ENCODE measurements at places on chromosomes 1 and 21. TPM values are rescaled to one million over a fixed set of nuclear protein-coding genes. Genes with fewer than 3 reads are reported as not detected.

The LIN9 gene
- polyA plus RNA-seq = 0.73 TPM

The CCDC17 gene
- polyA plus RNA-seq = 1.0 TPM

- no peak for DNase-seq
- no peaks in the 10 kb centered on the region for H3K27me3 ChIP-seq
- H3K4me3 ChIP-seq = no peak overlapping the region
- no peaks in the 10 kb centered on the region for H3K36me3 ChIP-seq
- H3K4me1 ChIP-seq = peaks cover 3% of the 10 kb centered on the region
These were observed 20.6 kb downstream of the KPNA6 start for GRCh38 chr1:32128479-32128878.

- no peaks in the 10 kb centered on the region for H3K27me3 ChIP-seq
- H3K27ac ChIP-seq = no peak overlapping the region
- no peaks in the 10 kb centered on the region for H3K36me3 ChIP-seq
- H3K4me1 ChIP-seq = no peaks in the 10 kb centered on the region
- peak; percentile 48 for DNase-seq
- H3K4me3 ChIP-seq = no peak overlapping the region
These were observed 20.9 kb upstream of the PLEKHG5 start for GRCh38 chr1:6512245-6512907.

The MPL gene
- polyA plus RNA-seq = not detected

DNA sequence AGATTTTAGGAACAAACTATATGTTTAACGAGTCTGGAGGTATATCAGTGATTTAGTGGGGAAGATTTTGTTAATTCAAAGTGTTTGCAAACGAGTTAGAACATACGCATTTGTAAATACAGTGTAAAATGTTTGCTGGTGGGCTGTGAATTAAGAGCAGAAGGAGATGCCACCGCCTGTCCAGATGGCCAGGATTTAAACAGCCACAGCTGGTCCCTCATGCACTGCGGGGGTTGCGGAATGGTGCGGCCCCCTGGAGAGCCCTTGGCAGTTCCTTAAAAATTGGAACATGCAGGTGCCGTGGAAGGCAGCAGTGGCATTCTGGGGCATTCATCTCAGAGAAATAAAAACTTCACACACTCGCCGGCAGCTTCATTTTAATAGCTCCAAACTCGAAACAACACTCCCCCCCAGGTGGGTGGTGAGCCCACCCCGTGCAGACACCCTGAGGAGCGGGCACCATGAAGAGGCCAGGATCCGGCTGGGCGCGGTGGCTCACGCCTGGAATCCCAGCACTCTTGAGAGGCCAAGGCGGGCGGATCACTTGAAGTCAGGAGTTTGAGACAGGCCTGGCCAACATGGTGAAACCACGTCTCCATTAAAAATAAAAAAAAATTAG lies 3.5 kb upstream of the C1orf159 start:
- peaks cover 2% of the 10 kb centered on the region for H3K27me3 ChIP-seq
- no peak for DNase-seq
- H3K36me3 ChIP-seq = no peaks in the 10 kb centered on the region
- no peak overlapping the region for H3K27ac ChIP-seq
- no peaks in the 10 kb centered on the region for H3K4me1 ChIP-seq

GRCh38 chr21:14862794-14863720 lies 201.7 kb downstream of the NRIP1 start:
- peaks cover 3% of the 10 kb centered on the region for H3K4me1 ChIP-seq
- no peak overlapping the region for H3K27ac ChIP-seq
- no peak overlapping the region for H3K4me3 ChIP-seq
- DNase-seq = no peak
- no peaks in the 10 kb centered on the region for H3K27me3 ChIP-seq
- H3K36me3 ChIP-seq = no peaks in the 10 kb centered on the region

All from kidney (tissue), 22 donors.